ENCODE measurements at places on chromosomes 12 and 14.

- no peak for DNase-seq
These were observed 15.1 kb downstream of the BMAL2 start for GRCh38 chr12:27347779-27348178.

GRCh38 chr12:77745624-77746023, 85.1 kb upstream of the NAV3 start:
- no peak for DNase-seq

DNA sequence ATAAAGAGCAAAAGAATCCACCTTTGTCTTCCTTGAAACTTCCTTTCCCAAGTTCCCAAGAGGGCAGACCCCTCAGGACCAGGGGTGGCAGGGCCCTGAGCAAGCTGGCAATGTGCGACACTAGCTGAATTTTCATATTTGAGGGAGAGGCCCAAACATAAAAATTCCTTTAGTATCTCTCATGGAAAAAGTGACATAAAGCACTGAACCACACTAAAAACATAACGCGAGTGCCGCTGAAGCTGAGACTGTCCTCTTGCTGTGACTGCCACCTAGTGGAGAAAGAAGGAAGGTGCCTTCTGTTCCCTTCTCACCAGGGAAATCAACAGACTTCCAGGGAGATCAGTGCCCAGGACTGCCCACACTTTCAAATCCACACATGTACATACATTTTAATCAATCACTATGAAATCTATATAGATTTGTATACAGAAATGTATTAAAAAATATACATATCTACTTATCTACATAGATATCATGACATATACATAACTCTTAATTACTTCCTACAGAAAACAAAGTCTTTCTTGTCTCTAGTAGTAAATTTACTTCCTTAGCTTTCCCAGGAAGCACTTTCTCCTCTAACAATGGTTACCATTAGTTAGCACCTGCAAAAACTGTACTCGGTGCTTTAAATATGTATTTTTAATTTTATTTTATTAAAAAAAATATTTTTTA, 53.8 kb downstream of the SSH1 start:
- peak; percentile 56 for DNase-seq

GRCh38 chr12:26126340-26127284, 1.8 kb upstream of the BHLHE41 start:
- DNase-seq = peak; percentile 36

- no peak for DNase-seq
These were observed 105.1 kb downstream of the SINHCAF start for GRCh38 chr12:31220633-31221550.

GRCh38 chr14:35347323-35348043, 55.3 kb downstream of the PSMA6 start:
- no peak for DNase-seq

DNA sequence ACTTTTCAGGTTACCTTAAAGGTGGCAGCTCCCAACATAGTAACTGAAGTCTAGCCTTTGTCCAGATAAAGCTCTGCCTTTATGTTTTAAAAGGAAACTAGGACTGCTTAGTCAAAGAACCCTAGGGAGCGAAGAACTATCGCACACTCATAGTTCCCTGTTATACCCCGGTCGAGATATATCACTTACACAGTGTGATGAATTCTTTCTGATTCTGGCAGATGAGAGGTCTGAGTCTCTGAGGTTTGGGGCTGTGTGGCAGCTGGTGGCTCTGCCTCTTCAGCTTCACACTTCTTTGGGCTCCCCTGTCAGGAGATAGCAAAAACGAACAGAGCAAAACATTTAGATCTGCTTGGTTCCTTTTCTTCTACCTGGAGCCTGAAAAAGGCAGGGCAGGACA, 17.0 kb downstream of the ACIN1 start:
- DNase-seq = no peak

GRCh38 chr12:90972226-90972625, 17.2 kb upstream of the CCER1 start:
- no peak for DNase-seq

DNA sequence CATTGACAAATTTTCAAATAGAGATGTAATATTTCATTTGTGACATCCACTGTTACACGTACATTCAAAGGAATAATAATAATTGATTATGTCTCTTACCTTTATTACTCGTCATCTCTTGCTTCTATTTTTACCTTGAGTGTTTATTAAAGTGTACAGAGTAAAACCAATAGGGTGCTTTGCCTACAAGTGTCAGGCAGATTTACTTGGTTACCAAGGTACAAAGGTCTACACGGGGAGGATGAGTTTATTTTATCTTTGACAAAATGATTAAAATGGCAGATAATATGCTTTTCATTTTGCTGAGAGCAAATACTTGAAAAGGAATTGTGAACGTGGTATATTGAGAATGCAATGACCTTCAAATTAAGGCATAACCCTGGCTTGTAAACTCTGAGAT, 137.8 kb upstream of the SOX5 start:
- no peak for DNase-seq

- DNase-seq = no peak
These were observed 212.2 kb downstream of the NPAS3 start for GRCh38 chr14:33150666-33151428.

DNA sequence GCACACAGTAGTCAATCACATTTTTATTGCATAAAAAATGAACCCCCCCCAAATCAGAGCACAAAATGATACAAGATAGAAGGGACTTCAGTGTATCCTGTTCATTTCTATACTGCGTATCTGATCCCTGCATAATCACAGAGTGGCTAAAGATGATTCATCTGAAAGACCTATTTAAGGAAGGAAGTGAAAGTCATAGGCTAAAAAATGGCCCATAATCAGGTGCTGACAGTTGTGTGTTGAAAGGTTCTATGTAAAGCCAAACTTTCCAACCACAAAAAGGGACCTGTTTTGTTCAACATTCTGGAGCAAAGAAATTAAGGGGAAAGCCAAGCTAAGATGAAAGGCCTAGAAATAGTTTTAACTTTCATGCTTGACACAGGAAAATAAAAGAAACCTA, 147.8 kb upstream of the ATP2B1 start:
- no peak for DNase-seq

GRCh38 chr12:11822081-11822834, 172.8 kb downstream of the ETV6 start:
- peak; percentile 45 for DNase-seq

- no peak for DNase-seq
These were observed 451.3 kb upstream of the USP15 start for GRCh38 chr12:61808856-61809255.

DNA sequence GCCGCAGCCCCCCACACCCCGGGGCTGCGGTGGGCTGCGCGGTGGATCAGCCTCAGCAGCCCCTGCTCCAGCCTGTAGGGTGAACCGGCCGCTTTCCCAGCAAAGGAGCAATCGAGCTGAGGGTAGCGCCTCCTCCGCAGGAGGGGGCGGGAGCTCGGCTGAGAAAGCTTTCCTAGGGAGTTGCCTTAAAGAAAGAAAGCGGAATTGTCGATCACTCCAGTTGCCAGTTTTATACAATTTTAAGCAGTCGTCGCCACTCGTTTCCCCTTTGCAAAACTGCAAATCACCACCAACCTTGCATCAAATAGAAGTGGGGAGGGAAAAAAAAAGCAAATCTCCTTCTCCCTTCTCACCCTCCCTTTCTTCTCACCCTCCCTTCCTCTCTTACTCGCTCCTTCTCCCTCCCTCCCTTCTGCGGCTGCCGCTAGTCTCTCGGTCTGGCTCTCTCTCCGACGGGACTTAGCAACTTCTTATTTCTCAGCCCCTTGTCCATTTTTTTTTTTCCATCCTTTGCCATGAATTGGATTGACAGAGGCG, at the start of gene PDE3A:
TSS of gene PDE3A (plus strand) at position 424 of the 537 bp plus-strand sequence. CDS start 748 bp downstream, outside the sequence.
- no peak for DNase-seq

DNA sequence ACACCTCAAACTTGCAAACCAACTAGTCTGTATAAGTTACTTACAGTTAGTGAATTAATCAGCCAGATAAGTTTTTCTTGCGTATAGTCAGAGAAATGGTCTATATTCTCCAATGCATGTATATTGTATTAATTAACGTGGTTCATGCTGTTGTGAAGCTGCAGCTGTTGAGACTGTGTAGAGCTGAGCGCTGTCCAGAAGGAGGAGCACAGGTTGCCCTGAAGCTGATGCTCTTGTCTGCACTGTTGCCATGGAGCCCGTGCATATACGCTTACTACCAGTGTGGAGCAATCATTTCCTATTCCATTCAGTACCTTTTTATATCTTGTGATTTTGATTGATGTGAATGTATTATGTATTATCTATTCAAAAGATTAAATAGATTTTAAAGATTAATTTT, 74.3 kb upstream of the ARID2 start:
- no peak for DNase-seq

DNA sequence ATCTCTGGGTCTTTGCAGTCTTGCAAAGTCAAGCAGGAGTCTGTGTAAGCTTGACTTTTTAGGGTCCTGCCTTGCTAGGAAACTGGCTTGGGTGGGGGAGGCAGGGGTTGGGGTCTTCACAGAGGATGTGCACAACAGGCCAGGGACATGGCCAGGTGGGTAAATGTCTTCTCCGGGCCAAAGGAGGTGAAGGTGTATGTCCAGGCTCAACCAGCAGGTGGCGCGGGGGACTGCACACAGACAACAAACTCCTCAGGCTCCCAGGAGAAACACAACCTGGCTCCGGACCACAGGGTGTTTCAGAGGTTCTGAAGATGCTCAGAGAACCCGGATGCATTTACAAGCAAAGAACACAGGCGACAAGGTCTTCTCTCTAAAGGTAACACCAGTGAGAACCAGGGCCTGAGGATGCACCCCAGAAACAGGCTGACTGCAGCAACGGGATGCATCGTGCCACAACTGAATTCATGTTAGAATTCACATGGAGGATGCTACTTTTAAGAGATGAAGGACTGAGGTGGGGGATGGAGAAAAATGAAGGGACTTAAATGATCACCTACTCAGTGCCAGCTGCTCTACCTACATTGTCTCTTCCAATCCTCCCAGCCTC, 56.0 kb downstream of the PLEKHG3 start:
- DNase-seq = peak; percentile 75

DNA sequence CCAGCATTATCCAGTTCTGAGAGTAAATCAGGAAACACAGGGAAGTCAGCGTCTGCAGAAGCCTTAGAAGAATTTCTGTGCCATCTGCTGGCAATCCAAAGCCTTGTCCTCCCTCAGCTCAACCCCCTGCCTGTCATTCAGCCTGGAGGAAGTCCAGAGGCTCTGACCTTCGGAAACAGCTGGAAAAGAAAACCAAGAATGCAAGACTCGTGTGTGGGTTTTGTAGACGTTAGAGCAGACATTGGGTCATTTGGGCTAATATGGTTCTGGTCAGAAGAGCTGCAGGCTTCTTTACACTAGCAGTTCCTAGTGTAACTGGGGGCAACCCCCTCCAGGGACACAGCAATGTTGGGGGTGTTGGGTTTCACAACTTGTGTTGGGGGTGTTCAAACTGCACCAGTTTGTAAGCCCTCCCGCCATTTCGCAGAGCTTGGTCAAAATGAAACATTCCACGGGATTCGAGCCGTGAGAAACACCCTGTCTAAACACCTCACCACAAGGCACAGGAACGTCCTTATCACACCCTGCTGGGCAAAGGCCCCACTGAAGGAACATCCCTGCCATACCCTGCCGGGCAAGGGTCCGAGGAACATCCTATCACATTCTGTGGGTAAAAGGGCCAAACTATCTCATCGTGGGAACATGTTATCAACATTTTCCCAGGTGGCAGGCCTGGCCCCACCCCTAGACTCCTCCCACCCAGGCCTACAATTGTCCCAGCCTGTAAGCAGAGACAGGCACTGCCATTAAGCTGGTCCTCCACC, 21.0 kb upstream of the SERPINA4 start:
- DNase-seq = no peak

DNA sequence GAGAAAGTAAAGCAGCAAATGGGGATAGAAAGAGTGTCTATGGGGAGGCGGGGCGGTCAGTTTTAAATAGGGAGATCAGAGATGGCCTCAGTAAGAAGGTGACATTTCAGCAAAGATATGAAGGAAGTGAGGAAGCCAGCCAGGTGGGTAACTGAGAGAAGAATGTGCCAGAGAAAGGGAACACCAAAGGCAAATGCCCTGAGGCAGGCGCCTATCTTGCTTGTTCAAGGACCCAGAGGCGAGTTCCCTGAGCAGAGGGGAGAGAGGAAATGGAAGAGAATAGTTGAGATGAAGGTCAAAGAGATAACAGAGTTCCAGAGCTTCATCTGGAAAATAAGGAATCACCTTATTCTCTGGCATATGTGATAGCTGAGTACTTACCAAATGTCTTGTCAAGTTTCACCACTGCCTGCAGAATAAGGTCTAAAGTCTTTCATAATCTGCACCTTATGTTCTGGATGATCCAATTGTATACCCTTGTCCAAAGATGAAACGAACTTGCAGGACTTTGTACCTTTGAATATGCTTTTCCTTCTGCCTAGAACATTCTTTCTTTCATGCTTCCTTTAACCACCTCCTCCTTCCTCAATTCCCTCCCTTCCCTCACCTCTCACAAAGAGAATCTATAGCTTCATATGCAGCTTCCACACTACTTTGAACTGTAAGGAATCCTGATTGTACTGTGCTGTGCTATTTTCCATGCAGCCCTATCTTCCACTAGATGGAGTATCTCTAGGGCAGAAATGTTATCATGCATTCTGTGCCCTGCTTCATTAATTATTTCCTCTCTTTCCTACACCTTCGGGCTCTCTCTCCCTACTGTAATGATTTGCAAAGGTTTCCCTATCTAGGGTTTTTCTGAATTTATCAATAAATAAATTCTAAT, 38.5 kb downstream of the GNPTAB start:
- DNase-seq = no peak

DNA sequence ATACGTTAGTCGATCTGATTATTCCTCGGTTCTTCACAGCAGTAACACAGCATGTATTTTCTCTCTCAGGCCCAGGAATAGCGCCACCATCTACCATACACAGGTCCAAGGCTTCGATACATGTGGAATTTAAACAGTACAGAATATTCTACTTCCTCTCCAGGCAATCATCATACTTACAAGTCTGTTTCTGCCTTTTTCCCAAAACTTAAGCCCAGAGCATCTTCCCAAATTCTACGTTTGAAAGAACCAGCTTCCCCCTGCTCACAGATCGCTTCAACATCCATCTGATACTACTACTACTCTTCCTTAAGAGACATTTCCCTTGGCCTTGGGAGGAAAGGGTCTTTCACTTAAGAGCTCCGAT, 626 bp downstream of the TXNDC16 start:
- no peak for DNase-seq

DNA sequence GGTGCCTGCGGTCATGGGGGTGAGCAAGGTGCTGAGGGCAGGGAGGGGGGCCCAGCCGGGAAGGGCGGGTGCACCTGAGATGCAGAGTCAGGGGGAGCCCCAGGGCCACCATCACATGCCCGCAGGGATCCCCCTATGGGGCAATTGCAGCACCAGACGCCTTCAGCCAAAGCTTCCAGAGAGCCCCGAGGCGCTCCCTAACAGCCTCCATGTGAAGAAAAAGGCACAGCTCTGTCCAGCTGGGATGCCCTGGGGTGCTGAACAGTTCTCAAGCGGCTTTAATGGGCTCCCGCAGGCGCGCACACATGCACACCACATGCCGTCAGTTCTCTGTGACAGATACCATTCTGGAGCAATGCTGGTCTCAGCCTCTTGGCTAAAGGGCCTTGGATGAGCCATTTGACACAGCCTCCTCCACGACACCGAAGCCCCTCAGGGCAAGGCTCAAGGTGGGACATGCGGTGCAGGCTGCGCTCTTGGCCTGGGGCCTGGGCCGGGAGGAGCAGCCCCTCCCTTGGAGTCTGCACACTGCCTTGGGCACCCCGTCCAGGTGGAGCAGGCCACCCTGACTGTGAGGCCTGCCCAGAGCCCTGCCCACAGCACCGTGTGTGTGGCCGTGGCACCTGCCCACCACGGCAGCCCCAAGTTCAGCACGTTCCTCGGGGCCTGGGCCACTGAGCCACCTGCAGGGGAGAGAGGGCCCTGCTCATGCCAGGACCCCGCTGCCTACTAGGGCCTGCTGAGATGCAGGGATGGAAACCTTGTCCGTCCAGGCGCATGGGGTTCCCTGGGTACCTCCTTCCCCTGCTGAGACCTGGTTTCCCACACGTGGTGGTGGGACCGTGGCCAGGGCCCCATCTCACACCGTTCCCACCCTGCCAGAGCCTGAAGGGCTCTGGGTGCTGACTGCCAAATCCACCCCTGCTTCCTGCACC, 7.7 kb downstream of the XRCC3 start:
- DNase-seq = no peak

All from activated CD4-positive, CD25-positive, alpha-beta regulatory T cell treated with anti-CD3 and anti-CD28 coated beads, Interleukin-2, amount 50 U/mL, for 72 hours (primary cell).